ENCODE measurements at places on chromosomes 5 and 9.
A peak's percentile ranks its signal among the peaks of the same experiment; 100 is the strongest.

- DNase-seq: peak; percentile 43
Measured at GRCh38 chr5:176609724-176610434, at the start of gene GPRIN1. Gene GPRIN1 (minus strand): TSS chr5:176610156. CDS start chr5:176599834, 10,322 bp downstream.

GRCh38 chr5:76763136-76763535 lies 47.2 kb downstream of the F2R start:
- no peak for DNase-seq

DNA sequence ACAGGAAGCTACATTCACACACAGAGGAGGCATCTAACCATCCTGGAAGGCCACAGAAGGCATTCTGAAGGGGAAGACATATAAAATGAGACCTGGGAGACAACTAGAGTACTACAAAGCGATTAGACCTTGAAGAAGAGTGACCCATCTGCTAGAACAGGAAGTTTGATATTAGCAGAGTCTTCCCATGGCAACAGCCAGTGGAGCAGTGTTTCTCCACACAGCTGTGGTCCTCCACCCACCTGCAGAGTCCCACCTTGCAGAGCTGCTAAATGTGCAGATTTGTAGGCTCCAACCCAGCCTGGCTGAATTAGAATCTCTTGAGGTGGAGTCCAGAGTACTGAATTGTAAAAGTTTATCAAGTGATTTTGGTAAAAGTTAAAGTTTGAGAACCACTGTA lies 267.0 kb downstream of the CETN3 start:
- no peak for DNase-seq

- DNase-seq: no peak
Measured at GRCh38 chr9:80615964-80616363, 1044.2 kb downstream of the TLE4 start.

GRCh38 chr5:154962494-154962893 lies 21.6 kb downstream of the MRPL22 start:
- DNase-seq: no peak

- DNase-seq: no peak
Measured at GRCh38 chr5:74164725-74165235, 475.7 kb downstream of the ENC1 start.
